NCI-H460 (cell line): ENCODE measurements at places on chromosomes 4 and X. TPM values are rescaled to one million over a fixed set of nuclear protein-coding genes. Genes with fewer than 3 reads are reported as not detected.

- no peak for DNase-seq
Observed at GRCh38 chr4:134740290-134740689, 538.7 kb upstream of the PABPC4L start.

- DNase-seq = no peak
Observed at GRCh38 chrX:138986235-138986634, 274.7 kb upstream of the FGF13 start.

- DNase-seq = no peak
Observed at GRCh38 chrX:130669233-130669632, 233.8 kb downstream of the ENOX2 start.

GRCh38 chr4:41747230-41748055, 1.1 kb downstream of the PHOX2B start:
- DNase-seq = no peak

GRCh38 chr4:162131256-162131655, 32.5 kb downstream of the FSTL5 start:
- peak; percentile 1 for DNase-seq

Gene NLGN3
- total RNA-seq = 0.58 and 0.69 TPM in 2 replicates

Gene PAGE5
- total RNA-seq = not detected in 2 replicates

Gene NSG1
- 0.20 TPM in 1 of 2 replicates, not detected in the other for total RNA-seq
